ENCODE measurements at places on chromosomes 4 and X.

DNA sequence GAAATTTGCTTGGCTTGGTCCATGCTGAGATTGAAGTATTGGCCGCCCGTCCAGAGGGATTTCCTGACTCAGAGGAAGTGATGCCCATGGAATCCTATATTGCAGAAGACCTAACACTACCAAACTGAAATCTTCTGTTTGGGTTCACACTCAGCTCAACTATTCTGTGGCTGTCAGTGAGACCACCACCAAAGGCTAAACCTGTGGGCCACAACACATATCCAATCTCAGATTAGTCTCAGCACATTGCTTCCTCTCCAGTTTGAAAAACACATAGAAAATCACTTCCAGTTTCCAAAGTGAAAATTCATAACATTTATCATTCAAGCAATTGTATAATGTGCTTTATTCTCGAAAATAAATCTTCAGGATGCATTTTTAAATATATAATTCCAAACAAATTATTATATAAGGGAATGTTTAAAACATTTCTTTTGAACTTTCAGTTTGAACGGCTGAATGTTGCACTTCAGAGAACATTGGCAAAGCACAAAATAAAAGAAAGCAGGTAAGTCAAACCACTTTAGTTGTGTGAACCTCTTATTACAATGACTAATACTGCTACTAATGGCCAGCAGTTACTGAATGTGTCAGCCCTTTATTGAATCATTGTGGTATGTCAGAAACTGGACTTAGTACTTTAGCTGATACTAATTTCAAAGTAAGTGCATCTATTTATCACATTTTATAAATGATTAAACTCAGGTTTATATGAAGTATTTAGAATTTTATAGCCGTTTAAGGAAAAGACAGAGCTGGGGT, 37.0 kb downstream of the GUCY1A1 start:
- no peak for DNase-seq

GRCh38 chrX:31590581-31591114, 518.8 kb upstream of the FTHL17 start:
- no peak for DNase-seq

- DNase-seq, result no peak
Measured at GRCh38 chr4:25592736-25593135, 62.9 kb upstream of the SLC34A2 start.

GRCh38 chrX:3940000-3940610, 226.7 kb upstream of the PRKX start:
- no peak for DNase-seq

GRCh38 chr4:124710911-124711310, 1.6 kb downstream of the ANKRD50 start:
- no peak for DNase-seq

DNA sequence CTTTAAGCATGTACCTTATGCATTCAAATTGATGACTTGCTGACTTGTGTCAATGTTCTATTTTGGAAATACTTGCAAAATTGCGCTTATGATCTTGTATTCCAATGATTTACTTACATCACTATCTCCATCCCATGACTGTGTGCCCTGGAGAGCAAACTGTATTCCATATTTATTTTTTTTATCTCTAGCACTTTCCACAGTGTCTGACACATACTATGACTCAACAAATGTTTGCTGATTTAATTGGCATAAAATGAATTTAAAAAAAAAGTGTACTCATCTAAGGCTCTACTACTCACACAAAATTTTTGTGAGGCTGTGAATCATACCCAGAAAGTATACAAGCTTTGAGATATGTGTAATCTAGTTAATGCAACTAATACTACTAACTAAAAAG, 1066.8 kb upstream of the ADGRL3 start:
- no peak for DNase-seq

DNA sequence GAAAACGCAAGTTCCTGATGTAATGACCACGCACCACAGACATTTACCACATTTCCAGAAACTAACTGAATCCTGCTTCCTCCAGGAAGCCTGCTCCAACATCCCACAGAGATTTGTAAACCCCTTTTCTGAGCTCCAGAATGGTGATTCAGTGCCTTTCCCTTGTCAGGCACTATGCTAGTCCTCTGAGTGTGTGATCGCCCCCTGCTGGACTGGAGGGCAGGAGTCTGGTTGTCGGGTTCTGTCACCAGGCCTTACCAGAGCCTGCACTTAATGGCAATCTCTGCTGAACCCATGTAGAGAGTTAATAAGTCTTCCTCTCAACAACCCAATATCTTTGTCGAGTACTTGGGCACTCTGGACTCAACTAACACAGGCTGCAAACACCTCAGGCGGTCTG, 14.5 kb upstream of the KDM5C start:
- peak; percentile 31 for DNase-seq

GRCh38 chrX:111353793-111354192, 58.2 kb downstream of the DCX start:
- DNase-seq, result no peak

GRCh38 chrX:115269051-115269683, 20.3 kb upstream of the LUZP4 start:
- no peak for DNase-seq

GRCh38 chr4:124902001-124902515, 189.5 kb upstream of the ANKRD50 start:
- DNase-seq, result no peak

DNA sequence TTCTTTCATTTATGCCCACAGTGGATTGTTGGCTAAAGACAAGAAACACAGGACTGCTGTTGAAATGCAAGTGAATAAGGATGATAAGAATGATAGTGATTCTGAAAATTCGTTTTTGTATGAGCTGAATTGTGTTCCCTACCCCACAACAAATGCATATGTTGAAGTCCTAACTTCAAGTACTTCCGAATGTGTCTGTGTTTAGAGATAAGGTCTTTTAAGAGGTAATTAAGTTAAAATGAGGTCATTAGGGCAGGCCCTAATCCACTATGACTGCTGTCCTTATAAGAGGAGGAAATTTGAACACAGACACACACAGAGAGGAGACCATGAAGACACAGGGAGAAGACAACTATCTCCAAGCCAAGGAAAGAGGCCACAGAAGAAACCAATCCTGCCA, 126.6 kb upstream of the ACSL4 start:
- no peak for DNase-seq

DNA sequence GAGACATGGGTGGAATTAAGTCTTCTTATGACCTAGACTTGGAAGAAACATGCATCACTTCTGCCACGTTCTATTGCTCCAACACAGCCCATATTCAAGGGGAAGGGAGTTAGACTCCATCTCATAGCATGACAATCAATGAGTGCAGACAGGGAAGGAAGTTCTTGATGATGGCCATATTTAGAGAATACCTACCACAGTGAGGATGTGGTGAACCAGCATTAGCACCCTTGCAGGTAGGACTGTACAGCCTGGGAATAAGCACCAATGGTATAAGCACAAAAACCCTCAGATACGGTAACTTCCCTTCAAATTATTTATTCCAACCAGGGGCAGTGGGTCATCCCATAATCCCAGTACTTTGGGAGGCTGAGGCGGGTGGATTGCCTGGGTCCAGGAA, 29.8 kb downstream of the PAGE2 start:
- peak; percentile 44 for DNase-seq

DNA sequence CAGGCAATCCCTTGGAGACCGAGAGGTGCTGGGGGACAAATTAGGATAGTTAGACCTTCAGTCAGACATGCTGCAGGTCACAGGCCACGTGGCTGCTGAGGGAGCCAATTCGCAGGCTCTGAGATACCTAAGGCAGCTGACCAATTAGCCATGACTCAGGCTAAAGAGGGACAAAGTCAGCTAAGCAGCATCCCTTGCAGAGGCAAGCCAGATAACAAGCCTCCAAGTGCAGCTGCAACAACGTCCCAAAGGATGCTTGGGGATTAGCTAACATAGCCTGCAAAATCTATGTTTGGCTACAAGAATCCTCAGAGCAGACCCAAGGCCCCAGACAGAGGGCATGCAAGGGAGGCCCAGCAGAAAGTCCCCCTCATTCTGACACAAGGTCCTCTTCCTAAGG, 93.5 kb downstream of the SEL1L3 start:
- no peak for DNase-seq

- no peak for DNase-seq
Measured at GRCh38 chr4:172826861-172827260, 341.8 kb upstream of the GALNT7 start.

DNA sequence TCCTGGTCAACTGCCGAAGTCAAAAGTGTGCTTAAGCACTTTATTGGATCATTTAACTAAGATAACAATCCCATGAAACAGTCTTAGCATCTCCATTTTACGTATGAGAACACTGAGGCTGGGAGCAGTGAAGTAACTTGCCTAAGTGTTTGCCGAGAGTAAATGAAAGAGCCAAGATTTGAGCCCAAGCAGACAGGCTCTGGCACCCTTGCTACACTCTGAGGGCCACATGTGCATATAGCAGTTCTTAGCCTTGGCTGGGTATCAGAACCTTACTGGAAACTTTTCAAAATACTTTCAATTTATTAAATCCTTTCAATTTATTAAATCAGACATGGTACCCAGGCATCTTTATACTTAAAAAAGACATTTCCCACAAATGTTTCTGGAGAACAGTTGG, 225.9 kb downstream of the NR3C2 start:
- no peak for DNase-seq

GRCh38 chrX:2137882-2138281, 362.9 kb downstream of the DHRSX start:
- no peak for DNase-seq

- DNase-seq, result no peak
Measured at GRCh38 chrX:22585831-22586230, 313.1 kb downstream of the CBLL2 start.

GRCh38 chr4:183180096-183180495, 81.0 kb downstream of the WWC2 start:
- no peak for DNase-seq

GRCh38 chrX:74924449-74925224, 615 bp downstream of the NEXMIF start:
- DNase-seq, result peak; percentile 39

DNA sequence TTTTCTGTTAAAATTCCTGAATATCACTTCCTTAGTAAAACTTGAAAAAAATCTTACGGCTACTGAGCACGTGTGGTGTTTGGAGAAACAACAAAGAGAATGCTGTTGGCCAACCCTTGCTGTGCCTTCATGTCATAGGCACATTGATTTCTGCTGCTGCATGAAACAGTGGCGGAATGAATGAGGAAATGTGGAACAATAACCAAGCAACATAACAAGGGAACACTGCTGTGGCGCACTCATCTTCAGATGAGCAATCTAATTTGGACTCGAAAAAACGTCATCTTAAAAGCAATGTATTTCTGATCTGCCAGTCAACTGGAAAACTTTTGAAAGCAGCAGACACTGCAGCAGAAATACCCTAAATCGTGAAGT, 51.4 kb downstream of the PROM1 start:
- no peak for DNase-seq

DNA sequence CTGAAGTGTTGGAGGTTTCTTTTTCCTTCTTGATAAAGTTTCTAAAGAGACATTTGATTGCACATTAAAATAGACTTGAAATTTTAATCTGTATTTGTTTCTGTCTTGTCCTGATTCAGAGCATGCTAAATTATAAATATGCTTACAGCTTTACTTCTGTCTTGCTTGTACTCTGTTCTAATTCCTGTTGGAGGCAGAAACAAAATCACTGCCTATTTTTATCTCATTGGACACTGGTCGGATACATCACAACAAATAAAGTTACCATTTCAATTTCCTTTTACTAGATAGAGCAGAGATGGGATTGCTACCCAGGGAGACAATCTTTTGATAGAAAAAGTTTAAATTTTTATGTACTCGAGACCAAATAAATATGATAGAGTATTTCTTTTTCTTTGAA, 6.9 kb downstream of the ANK2 start:
- DNase-seq, result no peak

DNA sequence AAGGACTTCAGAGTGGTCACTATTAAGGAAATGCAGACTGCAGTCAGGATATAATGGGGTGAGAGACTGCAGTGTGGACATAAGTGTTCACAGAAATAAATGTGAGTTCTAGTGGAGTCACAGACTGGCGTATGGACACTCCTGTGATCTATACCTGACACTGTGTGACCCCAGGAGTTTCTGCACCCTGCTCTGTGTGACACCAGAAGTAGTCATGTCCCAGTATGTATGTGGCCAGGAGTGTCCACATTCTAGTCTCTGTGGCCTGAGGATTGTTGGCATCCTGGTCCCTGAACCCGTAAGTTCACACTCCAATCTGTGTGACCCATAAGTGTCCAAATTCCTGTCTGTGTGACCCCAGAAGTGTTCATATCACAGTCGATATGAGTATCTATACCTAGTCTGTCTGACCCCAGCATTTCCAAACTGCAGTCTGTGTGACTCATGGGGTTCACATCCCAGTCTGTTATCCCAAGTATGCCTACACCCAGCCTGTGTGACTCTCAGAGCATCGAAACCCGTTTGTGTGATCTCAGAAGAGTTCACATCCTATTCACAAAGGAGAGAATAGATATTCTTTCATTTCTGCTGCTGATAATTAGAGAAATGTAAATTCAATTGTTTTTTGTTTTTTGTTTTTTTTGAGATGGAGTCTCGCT, 16.3 kb downstream of the WDR13 start:
- DNase-seq, result no peak

GRCh38 chr4:12894062-12894461, 590.1 kb downstream of the RAB28 start:
- no peak for DNase-seq

DNA sequence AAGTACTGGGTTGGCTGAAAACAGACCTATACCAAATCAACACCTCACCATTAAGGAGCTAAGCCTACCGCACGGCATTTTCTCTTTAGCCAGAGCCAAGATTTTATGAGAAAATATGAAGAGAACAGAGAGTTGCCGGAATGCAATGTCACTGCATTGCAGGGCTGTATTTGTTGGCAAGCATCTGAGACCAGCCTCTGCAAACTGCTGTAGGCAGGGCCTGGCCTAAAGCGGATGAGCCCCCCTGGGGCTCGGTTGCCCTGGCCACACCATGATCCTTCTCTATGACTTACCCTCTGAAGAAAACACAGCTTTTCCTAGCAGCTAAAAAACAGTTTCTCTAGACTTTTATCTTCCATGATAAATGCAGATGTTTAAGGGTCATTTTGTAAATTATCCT, 120.5 kb upstream of the SORBS2 start:
- no peak for DNase-seq

- no peak for DNase-seq
Measured at GRCh38 chrX:15953801-15954200, 99.2 kb upstream of the AP1S2 start.

DNA sequence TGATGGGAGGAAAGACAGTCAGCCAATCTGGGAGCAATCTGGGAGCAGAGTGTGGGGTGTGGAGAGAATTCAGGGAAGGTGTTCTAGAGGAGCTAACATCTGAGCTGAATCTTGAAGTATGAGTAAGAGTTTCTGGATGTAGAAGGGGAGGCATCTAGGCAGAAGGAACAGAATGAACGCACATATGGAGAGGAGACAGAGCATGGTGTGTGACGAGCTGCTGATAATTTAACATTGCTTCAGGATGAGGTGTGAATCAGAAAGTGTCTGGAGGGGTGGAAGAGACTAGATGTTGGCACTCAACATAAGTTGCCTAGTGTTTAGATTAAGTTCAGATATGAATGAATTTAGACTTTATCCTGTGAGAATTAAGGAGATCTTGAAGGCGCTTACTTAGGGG, 58.9 kb downstream of the CPE start:
- no peak for DNase-seq

- DNase-seq, result peak; percentile 20
Measured at GRCh38 chrX:24023972-24024669, 2.9 kb downstream of the KLHL15 start.
